ENCODE measurements at places on chromosomes 1 and 21. TPM values are rescaled to one million over a fixed set of nuclear protein-coding genes. Genes with fewer than 3 reads are reported as not detected.

DNA sequence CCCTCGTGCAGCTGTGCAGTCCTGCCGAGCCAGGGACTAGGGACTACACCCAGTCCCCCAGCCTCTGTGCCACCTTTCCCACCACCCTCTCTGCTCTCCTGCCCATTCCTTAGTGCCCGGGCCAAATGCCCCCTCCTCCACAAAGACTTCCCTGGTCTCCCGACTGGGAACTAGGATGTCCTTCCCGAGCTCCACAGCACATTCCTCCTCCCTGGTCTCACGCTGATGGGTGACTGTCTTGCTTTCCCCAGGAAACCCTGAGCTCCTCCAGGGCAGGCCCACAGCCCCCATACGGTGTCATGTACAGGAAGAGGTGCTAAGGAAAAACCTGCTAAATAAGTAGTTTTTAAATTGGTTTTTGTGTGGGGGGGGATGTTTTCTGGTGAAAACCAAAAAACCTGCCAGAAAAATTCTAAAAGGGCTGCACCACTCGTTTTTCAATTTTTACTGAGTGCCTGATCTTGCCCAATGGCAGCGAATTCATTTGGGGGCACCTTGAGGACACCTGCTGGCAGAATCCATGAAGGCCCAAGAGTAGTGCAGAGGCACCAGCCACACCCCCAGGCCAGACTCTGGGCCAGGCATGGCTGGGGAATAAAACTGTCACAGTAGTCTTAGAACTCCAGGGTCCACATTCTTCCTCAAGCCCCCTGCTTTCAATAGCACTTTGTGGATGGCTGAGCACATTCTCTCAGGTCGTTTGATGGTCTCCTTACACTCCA lies 50.4 kb downstream of the GLIS1 start:
- peaks cover 56% of the 10 kb centered on the region for H3K4me1 ChIP-seq
- no peaks in the 10 kb centered on the region for H3K36me3 ChIP-seq
- H3K4me3 ChIP-seq, result no peak overlapping the region
- H3K27ac ChIP-seq, result no peak overlapping the region
- H3K27me3 ChIP-seq, result no peaks in the 10 kb centered on the region

Gene PHC2
- 98.7 TPM for polyA plus RNA-seq

DNA sequence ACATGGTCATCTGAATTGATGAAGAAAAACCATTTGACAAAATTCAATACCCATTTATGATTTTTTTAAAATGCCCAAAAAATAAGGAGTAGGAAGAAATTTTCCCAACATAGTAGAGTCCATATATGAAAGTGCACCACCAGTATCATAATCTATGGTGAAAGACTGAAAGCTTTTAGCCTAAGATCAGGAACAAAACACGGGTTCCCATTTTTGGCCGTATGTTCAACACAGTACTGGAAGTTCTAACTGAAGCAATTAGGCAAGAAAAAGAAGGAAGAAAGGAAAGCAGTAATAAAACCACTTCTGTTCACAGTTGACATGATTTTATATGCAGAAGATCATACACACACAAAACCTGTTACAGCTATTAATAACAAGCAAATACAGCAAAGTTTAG lies 227.8 kb upstream of the RAB4A start:
- H3K4me1 ChIP-seq, result no peaks in the 10 kb centered on the region
- H3K36me3 ChIP-seq, result no peaks in the 10 kb centered on the region
- peaks cover 8% of the 10 kb centered on the region for H3K27me3 ChIP-seq
- no peak overlapping the region for H3K4me3 ChIP-seq

DNA sequence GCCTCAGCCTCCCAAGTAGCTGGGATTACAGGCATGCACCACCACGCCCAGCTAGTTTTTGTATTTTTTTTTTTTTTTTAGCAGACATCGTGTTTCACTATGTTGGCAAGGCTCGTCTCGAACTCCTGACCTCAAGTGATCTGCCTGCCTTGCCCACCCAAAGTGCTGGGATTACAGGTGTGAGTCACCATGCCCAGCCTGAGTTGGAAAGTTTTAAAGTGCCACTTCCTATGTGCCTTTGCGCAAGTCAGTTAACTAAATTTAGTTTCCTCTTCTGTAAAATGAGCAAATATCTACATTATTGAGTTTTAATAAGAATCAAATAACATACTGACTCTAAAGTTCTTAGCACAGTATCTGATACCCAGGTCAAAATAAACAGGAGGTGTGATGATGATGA lies 12.4 kb downstream of the SLC19A2 start:
- no peaks in the 10 kb centered on the region for H3K4me1 ChIP-seq
- peaks cover 25% of the 10 kb centered on the region for H3K36me3 ChIP-seq
- H3K27ac ChIP-seq, result no peak overlapping the region

GRCh38 chr1:116372191-116372590 lies 853 bp upstream of the ATP1A1 start:
- peaks cover 30% of the 10 kb centered on the region for H3K4me1 ChIP-seq

Gene SELE
- 0.10 TPM for polyA plus RNA-seq

Measured in SK-N-SH (cell line).